Activated CD4-positive, alpha-beta memory T cell treated with anti-CD3 and anti-CD28 coated beads, Interleukin-2, amount 10 ng/mL, durations not matched to agents 7 days and 5 days (primary cell): ENCODE measurements at places on chromosomes 1 and 21. TPM values are rescaled to one million over a fixed set of nuclear protein-coding genes. Genes with fewer than 3 reads are reported as not detected.
A peak's percentile ranks its signal among the peaks of the same experiment; 100 is the strongest.

DNA sequence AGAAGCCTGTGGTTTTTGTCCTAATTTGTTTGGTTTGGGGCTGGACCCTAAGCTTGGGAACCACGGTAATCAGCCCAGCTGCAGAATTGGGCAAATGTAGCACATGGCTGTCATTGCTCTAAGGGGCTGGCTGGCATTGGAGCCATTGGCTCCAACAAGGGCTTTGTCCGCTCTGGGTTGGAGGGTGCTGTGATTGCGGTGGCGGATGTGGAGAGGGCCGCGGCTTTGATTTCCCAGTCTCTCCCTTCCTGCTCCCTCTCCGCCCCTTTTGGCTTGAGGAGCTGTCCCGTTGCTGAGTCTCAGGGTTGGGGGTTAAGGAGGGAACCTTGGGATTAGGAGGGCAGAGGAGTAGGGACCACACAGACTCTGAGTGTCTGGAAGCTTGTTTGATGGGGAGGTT is 91.7 kb upstream of the CD34 start:
- DNase-seq: no peak

DNA sequence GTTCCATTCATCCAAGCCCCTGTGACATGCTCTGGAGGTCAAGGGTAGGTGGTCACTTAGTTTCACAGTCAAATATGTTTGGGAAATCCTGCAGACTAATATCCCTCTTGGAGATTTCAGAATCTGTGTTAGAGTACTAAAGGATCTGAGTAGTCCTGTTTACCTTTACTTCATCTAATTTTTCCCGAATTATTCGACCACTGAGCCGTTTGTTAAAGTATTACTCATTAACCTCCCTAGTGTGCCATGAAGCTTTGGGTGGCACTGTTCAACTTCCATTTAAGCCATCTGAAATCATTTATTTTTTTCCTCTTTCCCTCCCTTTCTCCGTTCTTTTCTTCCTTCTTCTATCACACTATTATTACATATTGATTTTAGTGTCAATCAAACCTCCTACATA is 109.9 kb downstream of the NGF start:
- no peak for DNase-seq

FAM72B gene
- total RNA-seq: 31.6 TPM

DNA sequence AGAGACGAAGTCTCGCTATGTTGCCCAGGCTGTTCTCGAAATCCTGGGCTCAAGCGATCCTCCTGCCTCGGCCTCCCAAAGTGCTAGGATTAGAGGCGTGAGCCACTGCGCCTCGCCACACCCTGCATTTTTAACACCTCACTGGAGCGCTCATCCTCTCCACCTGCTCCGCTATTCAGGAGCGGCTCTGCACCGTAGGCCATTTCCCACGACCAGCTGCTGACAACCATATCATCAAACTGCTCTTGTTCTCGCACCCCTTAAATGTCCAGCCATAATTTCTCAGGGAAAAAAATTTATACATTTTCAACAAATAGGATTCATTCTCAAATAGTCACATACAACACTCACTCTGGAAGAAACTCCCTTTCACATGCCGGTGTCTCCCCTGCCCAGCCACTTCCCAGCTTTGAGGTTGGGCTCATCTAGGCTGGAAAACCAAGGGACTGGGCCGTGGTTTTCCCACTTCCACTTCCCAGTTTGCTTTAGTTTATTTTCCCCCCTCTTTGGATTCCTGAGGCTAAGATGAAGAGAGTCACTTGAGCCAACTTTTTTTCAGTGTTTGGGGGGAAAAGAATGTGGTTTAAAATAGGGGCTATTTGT is 639 bp upstream of the IPO9 start:
- no peak for DNase-seq

DNA sequence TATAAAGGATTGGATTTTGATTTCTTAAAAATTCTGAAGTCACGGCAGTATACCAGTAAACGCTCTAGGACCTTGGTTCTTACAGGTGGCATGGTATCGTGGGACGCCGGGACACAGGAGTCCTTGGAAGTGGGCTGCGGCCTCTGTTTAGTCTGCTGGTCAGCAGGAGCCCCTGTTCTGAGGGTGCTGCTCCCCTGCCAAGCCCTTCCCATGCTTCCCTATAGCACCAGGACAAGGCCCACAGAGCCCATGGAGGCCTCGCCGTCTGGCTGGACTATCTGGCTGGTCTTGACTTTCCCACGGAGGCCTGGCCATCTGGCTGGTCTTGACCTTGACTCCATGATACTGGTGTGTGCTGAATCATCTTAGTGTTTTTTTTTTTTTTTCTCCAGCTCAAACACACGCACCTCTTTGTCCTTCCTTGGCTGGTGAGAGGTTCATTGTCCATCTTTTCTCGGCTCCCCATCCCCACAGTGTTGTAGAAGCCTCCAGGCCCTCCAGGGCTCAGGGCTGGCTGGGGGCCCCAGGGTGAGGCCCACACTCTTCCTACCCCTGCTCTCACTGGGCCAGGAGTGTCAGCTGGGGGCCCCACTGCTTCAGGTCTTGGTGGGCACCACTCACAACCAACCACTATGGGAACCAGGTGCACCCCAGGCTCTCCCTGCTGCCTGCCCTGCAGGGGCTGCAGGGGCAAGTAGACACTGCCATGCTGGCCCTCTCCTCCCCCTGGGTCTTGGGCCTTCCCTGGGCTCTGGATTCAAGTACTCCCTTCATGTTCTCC is 16.5 kb upstream of the TTC34 start:
- DNase-seq: no peak

DNA sequence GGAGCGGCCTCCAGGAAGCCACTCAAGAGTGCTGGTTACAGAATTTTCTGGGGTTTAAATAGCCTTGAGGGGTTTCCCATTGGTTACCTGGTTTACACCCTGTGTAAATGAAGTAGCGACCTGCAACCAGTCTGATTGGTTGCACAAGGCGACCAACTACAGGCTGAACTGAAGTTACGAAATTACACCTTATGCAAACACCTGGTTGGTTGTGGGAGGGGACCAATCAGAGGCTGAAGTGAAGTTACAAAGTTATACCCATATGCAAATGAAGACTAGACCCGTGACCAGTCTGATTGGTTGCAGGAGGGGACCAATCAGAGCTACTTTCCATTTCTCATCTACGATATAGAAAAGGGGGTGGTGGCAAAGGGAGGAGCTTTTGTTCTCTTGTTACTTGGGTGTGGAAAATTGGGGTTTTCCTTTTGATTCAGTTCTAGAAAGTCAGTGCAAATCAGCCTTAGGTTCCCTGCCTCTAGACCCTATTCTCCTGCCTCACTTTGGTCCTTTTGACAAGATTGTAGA is 22.2 kb upstream of the C1orf174 start:
- DNase-seq: peak; percentile 29

- no peak for DNase-seq
Measured at GRCh38 chr1:61472876-61473275, 252.1 kb downstream of the TM2D1 start.

DNA sequence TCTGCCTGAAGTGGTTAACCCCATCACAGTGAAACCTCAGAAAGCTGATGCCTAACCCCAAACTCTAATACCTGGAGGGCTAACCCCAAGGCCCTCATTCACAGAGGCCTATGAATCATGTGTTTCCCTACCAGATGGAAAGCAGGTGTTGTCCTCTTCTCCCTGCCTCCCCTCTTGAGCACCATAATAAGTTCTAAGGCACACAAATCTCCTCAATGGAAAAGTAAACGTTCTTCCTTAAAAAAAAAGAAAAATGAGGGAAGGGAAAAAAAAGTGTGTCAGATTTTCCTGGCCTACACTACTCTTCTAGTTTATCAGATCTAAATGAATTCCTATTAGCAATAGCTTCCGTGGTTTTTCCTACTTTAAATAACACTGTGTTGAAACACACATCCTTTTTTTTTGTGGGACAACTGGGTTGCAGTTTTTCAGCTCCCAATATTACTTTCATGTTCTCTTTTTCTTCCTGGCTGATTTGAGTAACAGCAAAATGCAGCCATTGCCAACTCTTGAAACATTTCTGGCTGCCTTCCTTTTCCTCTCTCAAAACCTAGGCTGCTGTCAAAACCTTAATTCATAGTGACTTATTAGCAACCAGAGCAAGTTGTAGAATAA is 43.2 kb downstream of the SLC44A3 start:
- DNase-seq: no peak

DNA sequence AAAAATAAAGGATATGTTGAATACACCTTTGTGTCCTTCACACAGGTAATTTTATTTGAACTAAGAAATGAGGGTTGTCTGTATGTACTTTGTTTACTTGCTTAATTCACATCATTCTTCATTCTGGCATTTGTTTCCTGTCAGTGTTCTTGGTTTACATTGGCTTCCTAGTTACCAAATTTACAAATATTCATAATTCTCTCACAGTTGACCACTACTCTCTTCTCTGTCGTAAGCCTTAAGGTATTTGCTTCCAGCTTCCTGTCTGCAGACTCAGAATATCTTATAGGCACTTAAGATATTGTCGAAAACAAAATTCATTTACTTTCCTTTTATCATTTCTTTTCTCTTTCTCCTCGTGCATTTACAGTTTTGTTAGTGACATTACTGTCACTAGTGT is 15.9 kb downstream of the RNPC3 start:
- no peak for DNase-seq

DNA sequence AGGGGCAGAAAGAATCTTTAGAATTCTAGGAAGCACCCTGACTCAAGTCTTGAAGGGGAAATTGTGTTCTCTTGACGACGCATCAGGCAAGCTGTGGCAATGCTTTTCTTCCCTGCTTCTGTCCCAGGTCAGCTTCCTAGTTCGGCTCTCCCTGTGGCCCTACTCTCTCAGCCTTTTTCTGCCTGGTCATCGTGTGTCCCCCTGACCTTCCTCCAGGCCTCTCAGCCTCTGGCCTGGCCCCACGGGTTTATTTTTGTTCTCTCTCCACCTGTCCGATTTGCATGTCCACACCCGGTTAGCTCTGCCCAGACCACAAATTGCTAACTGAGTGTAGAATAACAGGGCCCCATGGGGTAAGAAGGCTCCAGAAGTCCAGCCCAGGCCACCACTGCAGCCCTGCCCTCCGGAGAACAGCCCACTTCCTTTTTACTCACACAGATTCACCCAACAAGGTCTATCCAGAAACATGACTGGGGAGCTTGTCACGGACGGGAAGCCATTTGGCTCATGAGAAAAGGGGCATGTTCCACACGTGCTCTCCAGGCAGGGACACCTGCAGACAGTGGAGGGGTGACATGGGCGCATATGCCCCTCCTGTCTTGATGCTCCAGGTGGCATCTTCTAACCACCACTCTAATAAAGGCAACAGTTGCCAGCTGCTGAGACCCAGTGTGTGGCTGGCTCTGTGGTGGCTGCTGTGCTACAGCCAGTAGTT is 9.8 kb downstream of the KCNN3 start:
- DNase-seq: no peak

GRCh38 chr1:117828201-117828600 is 101.2 kb downstream of the GDAP2 start:
- DNase-seq: no peak

- DNase-seq: no peak
Measured at GRCh38 chr1:114274621-114275317, 121.1 kb upstream of the SYT6 start.

IFI44L gene
- 430 TPM for total RNA-seq

- no peak for DNase-seq
Measured at GRCh38 chr1:37599940-37600339, 4.2 kb upstream of the GNL2 start.

IKBKE gene
- total RNA-seq: 63.6 TPM

MORC3 gene
- 44.3 TPM for total RNA-seq

DNA sequence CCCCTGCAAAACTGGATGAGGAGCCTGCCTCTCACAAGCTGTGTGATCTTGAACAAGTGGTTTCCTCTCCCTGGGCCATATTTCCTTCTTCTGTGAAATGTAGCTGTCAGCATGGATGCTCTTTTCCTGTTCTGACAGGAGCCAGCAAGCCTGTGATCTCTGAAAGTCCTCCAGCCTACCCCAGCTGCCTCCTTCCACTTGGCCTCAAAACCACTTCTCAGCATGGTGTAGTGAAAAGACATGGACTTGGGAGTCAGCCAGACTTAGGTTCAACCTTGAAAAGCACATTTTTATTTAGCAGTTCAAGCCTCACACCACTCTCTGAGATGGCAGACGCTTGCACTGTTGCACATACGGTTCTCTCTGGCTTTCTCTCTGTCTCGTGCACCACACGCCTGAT is 292.9 kb upstream of the DUSP10 start:
- DNase-seq: no peak

- DNase-seq: no peak
Measured at GRCh38 chr1:50237056-50237455, 128.3 kb downstream of the ELAVL4 start.

DNA sequence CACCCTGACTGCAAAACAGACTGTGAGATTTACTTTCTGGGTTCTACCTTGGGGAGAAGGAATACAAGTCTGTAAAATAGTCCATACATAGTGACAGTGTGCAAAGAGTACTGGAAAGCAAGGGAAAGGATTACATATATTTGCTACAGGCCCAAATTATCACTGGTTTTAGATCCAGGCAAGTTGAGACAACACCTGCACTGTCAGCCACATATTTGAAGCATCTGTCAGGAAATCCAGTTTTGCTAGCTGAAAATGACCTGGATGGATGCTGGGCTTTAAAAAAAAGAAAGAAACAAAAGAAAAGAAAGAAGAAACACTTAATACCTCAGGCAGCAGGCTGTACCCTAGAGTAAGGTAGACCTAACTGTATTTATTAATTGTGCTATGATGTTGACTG is 23.9 kb upstream of the SPRR2G start:
- DNase-seq: no peak

RXRG gene
- total RNA-seq: not detected

SH2D1B gene
- total RNA-seq: not detected

DNA sequence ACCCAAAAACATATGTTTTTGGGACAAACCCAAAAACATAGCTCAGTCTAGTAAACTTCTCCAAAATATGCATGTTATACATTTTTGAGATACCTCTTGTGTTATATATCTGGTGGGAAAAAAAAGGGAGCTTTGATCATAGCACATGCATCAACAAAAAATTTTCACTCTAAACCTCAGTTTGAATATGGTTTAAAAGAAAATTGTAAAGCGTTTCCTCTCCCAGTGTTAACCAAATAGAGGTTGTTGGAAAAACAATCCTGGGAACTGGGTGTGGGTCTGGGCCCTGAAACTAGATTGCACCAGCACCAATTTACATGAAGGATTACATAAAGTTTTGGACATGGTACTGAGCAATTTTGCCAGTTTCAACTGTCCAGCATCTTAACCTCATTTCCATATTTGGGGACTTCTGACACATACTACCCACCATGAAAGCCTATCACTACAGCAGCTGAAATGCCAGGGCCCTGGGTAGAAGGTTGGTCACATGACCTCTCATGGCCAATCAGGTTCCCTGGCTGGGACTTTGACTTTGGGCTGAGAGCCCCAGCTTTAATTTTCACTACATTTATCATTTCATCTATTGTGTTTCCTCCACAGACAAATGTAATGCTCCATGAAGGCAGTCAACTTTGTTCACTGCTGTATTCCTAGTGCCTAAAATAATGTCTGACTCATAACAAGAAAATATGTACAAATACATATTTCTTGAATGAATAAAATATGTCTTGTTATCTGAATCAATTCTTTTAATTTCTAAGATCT is 150.7 kb downstream of the SETD4 start:
- no peak for DNase-seq

COP1 gene
- total RNA-seq: 38.8 TPM
